ENCODE measurements at places on chromosomes 12 and 14. TPM values are rescaled to one million over a fixed set of nuclear protein-coding genes. Genes with fewer than 3 reads are reported as not detected.

Gene BMP4
- 9.3 TPM for total RNA-seq

Gene CLEC9A
- total RNA-seq = not detected

Gene GPD1
- total RNA-seq = not detected

Gene TMTC1
- 9.5 TPM for total RNA-seq

Gene SLC39A9
- total RNA-seq = 50.5 TPM

Gene CLEC4E
- total RNA-seq = not detected

Gene CLEC1B
- not detected for total RNA-seq

Gene KRAS
- 4.1 TPM for total RNA-seq

Gene GLT8D2
- total RNA-seq = not detected

Gene ANO2
- total RNA-seq = not detected

Gene SLCO1B1
- total RNA-seq = not detected

Gene NKX2-1
- not detected for total RNA-seq

Gene HELB
- total RNA-seq = 2.9 TPM

Gene NANOG
- total RNA-seq = not detected

Gene CYP27B1
- not detected for total RNA-seq

Data from MG63 (cell line).